Upper lobe of left lung (tissue), 6 donors: ENCODE measurements at places on chromosomes 4 and X. TPM values are rescaled to one million over a fixed set of nuclear protein-coding genes. Genes with fewer than 3 reads are reported as not detected.

DNA sequence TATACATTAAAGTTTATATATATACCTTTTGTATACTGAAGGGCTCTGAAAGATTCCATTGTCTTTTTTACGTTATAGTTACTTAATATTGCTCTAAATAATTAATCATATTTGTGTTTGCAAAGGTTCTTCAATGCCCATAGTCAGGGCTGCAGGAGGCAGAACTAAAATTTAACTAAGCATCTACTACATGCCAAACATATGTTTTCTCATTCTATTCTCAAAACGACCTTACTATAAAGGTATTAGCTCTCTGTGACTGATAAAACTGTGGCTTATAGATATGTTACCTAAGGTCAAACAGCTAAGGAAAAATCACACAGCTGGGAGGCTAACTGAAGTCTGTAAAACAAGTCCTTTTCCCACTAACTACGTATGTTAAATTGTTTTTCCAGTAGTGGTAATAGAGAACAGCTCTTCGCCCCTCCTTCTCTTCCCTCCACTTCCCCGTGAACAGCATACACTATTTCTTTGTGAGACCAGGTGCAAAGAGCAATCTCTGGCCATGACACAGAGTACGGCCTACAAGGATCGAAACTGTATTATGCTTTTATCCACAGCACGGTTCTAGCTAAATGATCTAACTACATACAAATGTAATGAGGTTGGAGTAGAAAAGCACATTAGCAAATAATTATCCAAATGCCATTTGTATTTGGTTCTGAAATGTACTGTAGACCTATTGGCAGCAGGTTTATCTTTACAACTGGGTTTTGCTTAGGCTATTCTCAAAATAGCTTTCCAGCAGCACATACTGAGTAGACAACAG lies 1.7 kb downstream of the CNOT6L start:
- DNase-seq = no peak

- no peak for DNase-seq
Measured at GRCh38 chr4:657834-658667, 16.0 kb downstream of the ATP5ME start.

GRCh38 chrX:134591502-134591901 lies 66.8 kb downstream of the PLAC1 start:
- DNase-seq = no peak

GRCh38 chrX:122622795-122623194 lies 561.3 kb upstream of the GRIA3 start:
- no peak for DNase-seq

DNA sequence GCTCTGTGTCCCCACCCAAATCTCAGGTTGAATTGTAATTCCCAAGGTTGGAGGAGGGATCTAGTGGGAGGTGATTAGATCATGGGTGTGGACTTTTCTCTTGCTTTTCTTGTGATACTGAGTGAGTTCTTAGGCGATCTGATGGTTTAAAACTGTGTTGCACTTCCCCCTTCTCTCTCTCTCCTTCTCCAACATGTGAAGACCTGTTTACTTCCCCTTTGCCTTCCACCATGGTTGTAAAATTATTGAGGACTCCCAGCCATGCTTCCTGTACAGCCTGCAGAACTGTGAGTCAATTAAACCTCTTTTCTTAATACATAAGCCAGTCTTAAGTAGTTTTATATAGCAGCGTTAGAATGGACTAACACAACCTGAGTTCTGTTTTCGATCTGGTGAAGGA lies 738.2 kb downstream of the ARAP2 start:
- no peak for DNase-seq

GRCh38 chrX:151912221-151912620 lies 468 bp upstream of the MAGEA4 start:
- no peak for DNase-seq

DNA sequence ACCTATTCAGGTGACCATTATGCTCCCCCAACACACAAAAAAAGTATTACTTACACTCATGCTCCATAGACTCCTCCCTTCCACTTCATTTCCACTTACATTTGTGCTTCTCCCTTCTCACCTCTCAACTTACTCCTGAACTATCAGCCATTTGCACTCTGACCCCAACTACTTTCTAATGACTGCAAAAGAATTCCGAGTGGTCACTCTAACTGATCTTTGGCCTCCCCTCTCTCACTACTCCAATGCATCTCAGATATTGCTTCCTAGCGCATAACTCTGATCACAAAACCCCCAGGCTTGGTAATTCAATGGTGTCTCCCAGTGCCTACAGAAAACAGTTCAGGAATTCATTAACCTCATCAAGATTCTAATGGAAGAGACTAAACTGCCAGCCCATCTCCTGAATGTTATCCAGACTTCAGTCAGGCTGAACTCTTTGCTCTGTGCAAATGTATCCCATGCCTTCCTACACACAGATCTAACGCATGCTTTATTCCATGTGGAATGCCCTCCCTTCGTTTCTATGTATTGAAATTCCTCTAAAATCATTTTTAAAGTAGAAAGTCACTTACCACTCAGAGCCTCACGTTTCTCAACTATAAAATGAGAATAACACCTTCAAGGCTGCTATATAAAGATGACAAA lies 61.1 kb downstream of the FRYL start:
- DNase-seq = no peak

DNA sequence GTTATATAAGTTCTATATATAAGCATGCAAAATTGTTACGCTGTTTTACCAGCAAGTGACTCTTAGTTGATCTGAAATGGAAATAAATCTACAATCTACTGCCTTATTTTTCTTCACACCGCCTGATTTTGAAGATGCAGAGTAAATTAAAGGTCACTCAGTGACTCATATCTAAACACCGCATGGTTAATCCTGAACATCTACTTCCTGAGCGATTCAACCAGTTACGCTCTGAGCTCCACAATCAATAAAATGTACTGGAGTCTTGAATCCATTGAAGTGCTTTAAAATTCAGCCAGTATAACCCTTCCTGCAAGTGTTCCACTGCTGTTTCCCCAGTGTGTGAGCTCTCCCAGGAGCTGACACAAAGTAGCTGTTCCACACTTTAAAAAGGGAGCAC lies 192.8 kb downstream of the SLC7A11 start:
- DNase-seq = no peak

- no peak for DNase-seq
Measured at GRCh38 chr4:93779228-93779627, 49.3 kb upstream of the ATOH1 start.

DNA sequence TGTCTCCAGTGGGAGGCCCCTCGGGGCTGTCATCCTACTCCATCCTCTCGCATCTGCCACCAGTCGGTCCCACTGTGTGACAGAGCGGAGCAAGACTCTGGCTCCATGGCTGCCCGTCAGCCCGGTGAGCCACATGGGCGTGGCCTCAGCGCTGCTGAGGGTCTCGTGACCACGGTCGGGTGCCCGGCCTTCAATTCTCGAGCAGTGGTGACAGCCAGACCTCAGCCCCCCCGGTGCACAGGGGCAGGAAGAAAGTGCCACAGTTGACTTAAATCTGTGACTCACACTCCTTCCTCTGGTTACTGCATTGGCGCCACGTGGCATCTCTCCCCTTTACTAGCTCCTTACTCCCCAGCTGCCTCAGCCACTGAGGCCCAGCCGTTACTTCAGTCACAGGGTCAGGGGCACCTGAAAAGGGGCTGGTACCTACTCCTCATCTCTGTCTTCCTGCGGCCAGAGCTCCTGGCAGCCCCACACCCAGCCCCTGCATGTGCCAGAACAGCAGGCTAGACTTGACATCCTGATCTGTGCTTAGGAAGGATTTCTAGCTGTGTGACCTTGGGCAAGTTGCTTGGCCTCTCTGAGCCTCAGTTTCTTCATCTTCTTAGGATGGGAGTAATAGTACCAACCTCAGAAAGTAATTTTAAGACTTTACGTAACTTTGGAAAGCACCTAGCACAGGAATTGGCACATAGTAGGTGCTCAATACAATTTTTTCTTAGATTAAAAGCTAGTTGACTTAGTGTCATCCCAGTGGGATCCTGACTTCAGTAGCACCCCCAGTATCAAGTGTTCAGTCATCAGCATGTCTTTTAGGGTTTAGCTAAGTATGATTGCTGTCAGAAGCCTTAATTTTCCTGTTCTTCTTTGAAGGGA lies 66.1 kb downstream of the TNIP2 start:
- DNase-seq = no peak

DNA sequence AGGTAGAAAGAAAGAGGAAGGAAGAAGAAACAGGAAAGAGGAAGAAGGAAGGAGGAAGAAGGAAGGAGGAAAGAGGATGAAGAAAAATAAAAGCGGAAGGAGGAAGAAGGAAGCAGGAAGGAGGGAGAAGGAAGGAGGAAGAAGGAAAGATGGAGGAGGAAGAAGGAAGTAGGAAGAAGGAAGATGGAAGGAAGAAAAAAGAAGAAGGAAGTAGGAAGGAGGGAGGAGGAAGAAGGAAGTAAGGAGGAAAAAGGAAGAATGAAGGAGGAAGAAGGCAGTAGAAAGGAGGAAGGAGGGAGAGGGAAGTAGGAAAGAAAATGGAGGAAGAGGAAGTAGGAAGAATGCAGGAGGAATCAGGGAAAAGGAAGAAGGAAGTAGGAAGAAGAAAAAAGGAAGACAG lies 191.1 kb upstream of the TBL1X start:
- no peak for DNase-seq

- no peak for DNase-seq
Measured at GRCh38 chr4:37715889-37716402, 29.8 kb upstream of the RELL1 start.

DNA sequence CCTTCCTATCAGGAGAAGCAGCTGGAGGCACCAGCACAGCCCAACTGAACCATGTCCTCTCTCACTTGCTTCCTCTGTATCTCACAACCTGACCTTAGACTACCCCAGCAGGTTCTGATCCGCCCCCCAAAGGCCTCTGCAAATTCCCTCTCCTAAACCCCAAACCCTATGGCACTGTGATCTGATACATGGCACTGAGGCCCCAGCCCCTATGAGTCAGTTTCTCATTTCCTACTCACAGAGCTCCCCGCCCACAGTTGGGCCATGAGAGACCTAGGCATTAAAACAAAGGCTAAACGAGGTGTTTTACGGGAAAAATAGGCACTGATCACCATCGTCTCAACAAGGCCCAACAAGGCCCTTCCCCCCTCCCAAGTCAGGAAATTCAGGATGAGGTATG lies 19.1 kb downstream of the SASH3 start:
- no peak for DNase-seq

GRCh38 chr4:40221744-40222143 lies 24.9 kb downstream of the RHOH start:
- no peak for DNase-seq

DNA sequence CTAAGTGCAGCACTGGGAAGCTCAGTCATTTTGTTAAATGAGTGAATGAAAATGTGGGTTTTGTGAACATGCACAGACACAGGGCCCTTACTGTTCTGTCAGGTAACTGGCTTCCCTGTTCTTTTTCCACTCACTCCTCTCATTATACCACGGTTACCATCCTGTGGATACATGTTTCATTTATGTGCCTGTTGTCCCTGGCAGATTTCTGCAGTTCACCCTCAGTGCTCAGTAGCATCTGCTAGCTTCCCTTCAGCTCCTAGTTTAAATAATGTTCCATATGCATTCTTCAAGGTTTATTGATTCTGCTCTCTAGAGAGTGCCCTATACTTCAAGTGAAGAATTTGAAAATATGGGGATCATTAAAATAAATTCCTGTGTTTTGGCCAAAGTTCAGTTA lies 1634.3 kb upstream of the ADGRL3 start:
- DNase-seq = no peak

DNA sequence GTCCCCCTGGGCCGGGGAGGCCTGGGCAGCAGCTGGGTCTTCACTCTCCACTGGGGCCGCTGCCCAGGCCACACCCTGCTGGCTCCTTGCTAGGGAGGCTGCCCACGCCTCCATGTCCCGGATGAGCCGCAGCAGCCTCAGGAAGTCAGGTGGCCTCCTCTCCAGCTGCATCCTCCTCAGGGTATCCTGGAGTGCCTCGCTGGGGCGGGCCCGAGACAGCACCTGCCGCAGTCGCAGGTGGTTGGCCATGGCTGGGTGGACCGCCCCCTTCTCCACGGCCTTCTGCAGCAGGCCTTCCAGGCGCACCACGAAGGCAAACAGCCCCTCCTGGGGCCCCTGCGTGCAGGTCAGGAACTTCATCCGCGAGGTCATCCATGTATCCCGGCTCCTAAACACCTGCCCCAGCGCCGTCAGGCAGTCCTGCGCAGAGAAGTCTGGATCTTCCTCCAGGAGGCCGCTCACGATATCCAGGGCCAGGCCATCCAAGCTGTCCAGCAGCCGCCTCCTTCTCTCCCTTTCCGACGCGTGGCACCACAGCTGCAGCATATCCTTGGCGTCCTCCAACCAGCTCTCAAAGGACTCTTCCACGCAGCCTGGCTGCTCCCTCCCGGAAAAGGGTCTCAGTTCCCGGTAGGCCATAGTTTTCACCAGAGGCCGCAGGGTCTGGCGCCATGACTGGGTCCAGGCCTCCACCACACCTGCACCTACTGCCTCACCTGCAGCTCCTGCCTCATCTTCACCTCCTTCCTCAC lies 2.1 kb downstream of the PNMA6F start:
- no peak for DNase-seq

DNA sequence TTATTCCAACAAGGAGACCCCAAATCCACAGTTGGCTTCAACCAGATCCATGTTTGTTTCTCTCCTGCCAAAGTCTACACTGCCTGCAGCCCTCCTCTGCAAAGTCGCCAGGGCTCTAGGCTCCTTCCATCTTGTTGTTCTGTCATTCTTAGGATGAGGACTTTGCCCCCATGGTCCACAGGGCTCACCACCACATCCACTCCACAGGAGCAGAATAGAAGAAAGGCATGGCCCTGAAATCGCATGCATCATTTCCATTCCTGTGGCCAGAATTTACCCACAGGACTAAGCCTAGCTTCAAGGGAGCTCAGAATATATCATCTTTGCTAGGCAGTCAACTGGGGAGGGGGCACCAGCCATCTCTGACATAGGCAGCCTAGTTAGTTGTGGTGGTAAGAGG lies 254.7 kb downstream of the FBXW7 start:
- DNase-seq = no peak

GRCh38 chrX:130285710-130286109 lies 17.0 kb upstream of the ZNF280C start:
- no peak for DNase-seq

GRCh38 chr4:184362396-184362795 lies 112.0 kb downstream of the IRF2 start:
- DNase-seq = no peak

GRCh38 chrX:13432414-13433297 lies 112.8 kb upstream of the ATXN3L start:
- DNase-seq = peak; percentile 31

TAF7L gene
- total RNA-seq = not detected

SAGE1 gene
- total RNA-seq = not detected

ANOS1 gene
- 84.7 TPM for total RNA-seq

MSANTD1 gene
- 1.9 TPM for total RNA-seq

CCDC158 gene
- not detected for total RNA-seq

KCNE5 gene
- 0.46 TPM for total RNA-seq

NALF2 gene
- total RNA-seq = not detected

ATP1B4 gene
- not detected for total RNA-seq
